ENCODE measurements at places on chromosomes 4 and X.
A peak's percentile ranks its signal among the peaks of the same experiment; 100 is the strongest.

DNA sequence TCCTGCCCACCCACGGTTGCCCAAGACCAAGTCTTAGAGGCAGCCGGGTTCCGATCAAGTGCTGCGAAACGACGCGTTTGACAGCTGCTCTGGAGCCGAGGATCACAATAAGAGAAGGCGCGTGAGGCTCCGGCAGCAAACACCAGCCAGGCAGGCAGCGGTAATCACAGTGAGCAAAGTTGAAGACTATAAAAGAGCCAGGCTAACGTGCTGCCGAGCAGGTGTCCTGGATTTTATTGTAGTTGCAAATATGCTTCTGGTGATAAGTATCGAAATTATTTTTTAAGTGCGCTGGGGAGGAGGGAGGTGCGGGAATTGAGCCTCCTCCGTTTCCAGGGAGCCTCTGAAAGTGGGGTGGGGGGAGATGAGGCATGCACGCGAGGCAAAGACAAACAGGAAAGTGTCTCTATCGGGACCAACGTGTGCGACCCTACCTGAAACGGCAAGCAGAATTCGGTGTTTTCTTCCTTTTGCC is 590 bp downstream of the GABRA2 start:
- DNase-seq, result peak; percentile 15

GRCh38 chr4:2290974-2291704 is 29.2 kb upstream of the MXD4 start:
- DNase-seq, result peak; percentile 37

DNA sequence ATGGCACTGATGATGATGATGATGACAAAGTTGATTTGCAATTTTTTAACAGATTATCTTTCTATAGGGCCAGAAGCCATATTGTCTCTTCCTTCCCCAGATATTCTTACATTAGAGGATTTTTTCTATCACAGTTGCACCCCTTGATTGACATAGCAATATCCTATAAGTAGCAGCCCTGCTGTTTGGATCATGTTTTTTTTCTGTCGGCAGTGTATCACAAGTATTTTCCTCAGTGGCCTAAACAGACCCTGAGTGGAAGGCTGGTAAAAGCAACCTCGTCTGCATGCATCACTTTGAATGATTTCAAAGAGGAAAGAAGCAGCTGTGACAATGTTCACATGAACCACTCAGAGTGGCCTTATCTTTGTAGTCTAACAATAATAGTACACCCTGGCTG is 41.0 kb downstream of the FAT4 start:
- no peak for DNase-seq

GRCh38 chr4:148200960-148201359 is 241.3 kb downstream of the NR3C2 start:
- DNase-seq, result no peak

GRCh38 chrX:33156152-33156726 is 55.1 kb downstream of the DMD start:
- no peak for DNase-seq

DNA sequence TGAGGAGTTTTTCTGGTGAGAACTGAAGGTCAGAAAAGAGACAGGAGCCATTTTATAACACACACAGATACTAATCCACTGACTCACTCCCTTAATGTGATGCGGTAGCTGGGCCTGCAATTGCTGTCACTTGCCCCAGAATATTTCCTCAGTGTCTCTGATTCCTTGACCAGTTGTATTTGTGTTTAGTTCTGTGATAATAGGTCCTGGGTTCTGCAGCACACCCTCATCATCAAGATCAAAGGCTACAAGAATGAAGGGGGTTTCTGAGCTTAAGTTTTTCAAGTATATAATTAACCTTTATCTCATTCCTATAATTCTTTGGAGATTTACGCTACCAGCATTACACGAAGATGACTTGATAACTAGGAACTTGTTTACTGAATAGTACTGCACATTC is 576.5 kb upstream of the CPXCR1 start:
- DNase-seq, result no peak

DNA sequence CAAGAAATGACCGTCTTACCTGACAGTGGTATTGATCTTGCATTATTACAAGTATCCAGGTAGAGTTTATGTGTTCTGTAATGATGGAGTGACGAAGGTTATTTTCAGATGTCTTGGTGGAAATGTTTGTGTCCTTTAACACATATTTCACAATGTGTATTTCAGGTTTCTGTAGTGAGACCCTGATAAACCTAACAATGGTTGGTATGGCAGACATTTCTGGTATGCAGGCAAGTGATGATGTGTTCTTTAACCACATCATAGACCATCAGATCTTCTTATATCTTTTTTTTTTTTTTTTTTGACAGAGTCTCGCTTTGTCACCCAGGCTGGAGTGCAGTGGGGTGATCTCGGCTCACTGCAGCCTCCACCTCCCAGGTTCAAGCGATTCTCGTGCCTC is 14.6 kb upstream of the ATXN3L start:
- no peak for DNase-seq

Measured in SK-N-SH (cell line).